Activated CD4-positive, alpha-beta T cell treated with anti-CD3 and anti-CD28 coated beads, Interleukin-2, amount 50 U/mL, for 16 hours (primary cell): ENCODE measurements at places on chromosomes 5 and 9.

DNA sequence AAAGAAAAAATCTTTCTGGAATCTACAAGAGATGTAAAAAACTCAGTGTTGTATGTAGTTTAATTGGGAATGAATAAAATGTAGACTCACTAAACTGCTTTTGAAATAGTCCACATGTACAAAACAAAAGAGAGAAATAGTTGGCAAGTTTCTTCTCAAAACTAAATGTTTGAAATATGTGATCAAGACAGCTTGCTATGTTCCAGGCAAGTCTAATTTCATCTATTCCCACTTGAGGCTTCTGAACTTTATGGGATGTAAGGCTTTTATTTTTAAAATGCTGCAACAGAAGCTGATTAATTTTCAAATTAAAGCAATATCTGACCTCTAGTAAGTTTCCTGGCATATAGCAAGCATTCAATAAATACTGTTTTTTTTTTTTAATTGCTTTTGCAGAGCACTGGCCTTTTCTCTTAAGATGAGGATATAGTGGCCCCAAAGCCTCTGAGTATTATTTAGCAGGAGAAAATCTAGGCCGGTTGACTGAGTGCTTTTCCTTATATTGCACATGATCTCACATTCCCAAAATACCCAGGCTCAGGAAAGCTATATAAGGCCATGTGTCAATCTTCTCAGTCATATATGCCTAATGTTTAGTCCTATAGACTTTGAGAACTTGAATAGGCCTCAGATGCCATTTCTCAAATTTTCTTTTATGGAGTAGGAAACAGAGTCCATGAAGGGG is 183.2 kb downstream of the NTRK2 start:
- DNase-seq: no peak

GRCh38 chr9:10678010-10678409 is 65.2 kb upstream of the PTPRD start:
- DNase-seq: no peak

DNA sequence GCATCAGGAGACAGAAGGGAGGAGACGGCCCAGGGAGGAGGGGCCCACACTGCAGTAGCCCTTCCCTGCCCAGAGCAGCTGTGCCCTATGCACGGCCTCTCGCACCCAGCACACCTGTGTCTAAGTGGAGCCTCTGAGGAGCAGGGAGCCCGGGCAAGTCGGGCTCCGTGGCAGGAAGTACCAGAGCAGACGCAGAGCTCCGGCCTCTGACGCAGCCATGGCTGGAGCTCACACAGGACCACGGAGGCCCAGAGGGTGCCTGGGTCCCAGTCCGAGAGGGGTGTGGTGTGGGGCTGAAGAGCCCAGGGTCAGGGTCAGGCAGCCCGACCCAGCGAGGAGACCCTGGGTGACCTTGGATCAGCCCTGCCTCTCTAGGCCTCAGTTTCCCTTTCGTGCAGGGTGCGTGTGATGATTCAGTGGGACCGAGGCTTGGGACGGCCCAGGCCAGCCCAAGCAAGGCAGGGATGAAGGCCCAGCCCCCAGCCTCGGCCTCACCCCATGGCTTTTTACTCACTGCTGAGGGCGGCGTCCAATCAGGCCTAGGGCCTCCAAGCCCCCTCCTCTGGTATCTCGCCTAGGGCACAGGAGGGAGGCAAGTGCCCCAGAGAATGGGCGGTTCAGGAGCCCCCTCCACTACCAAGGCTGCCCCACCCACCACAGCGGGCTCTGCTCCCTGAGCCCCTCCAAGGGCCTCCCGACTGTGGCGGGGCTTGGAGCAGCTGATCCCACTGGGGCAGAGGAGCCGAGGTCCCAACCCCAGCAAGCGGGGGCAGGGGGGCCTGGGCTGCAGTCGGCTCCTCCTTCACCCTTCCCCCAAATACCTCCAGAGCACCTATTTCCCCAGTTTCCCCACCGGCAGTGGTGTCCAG is 4.3 kb upstream of the AGPAT2 start:
- no peak for DNase-seq

DNA sequence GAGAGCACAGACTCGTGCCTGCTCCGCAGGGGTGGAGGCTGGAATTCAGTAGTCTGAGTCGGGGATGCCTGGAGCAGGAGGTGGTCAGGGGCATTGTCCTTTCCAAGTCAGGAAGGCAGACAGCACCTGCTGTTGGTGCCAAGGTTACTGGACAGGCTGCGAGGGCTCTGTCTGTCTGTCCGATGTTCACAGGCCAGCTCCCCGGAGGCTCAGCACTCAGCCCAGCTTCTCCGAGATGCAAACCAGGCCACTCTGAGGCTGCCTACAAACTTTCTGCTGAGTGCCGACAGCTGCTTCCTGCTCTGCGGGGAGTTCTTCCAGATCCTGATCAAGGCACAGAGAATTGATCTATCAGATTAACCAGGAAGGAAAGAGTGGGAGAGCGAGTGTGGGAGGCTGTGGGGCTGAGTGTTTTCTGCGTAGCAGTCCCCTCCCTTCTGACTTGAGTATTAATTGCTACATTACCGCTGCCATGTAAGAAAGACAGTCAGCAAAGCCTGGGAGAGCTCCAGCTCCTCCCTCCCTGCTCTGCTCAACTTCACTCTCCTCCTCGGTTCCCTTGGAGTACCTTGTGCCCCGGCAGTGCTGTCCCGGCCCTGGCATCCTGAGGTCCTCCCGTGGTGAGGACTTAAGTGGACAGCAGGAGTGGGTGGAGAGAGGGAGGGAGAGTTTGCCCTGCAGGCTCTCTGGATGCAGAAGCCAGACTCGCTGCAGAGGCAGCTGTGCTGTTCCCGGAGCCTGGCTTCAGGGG is 36.0 kb downstream of the KCNMB1 start:
- DNase-seq: no peak

- DNase-seq: no peak
These were observed 30.9 kb downstream of the NTNG2 start for GRCh38 chr9:132192728-132193127.

DNA sequence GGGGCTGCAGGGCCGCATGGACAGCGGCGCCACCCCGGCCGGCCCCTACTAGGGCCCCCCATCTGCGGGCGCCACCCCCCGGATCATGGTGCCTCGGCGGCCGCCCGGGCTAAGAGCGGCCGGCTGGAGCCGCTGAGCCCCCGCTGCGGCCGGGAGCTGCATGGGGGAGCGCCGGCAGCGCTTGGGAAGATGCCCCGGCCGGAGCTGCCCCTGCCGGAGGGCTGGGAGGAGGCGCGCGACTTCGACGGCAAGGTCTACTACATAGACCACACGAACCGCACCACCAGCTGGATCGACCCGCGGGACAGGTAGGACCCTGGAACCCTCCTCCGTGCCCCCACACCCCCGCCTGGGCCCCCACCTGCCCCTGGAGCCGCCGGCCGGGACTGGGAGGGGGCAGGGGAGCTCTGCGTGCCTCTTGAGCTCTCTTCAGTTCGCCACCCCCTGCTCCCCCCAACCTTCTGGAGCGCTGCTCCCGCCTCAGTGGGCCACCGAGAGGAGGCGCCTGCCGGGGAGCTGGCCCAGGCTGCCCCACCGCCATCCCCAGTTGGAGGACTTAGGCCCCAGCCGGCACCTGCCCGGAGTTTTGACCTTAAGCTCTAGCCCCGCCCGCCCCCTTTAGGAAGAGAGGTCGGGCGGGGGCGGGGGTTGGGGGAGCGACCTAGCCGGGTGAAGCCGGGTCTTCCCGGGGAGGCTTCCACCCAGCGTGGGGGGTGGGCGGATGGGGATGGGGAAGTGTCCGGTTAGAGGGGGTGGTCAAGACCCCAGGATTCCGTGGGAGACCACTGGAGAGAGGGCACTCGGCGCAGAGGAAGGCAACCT is 730 bp downstream of the WWC1 start:
- no peak for DNase-seq

DNA sequence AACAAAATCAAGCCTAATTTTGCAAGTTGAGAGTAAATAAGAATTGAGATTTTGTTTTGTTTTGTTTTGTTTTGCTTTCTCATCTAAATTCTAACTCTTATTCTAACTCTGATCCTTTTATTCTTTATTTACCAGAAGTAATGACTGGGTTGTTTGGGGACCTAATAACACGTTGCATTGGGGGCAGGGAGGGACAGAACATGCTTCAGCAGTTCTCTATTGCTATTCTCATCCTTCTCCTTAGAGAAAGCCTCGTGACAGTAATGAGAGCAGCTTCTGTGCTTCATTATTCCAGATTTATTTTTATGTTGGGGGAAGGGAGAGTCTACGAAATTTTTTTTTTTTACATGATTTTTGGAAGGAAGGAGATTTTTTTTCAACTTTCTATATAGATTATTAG is 21.1 kb downstream of the CPEB4 start:
- DNase-seq: no peak

DNA sequence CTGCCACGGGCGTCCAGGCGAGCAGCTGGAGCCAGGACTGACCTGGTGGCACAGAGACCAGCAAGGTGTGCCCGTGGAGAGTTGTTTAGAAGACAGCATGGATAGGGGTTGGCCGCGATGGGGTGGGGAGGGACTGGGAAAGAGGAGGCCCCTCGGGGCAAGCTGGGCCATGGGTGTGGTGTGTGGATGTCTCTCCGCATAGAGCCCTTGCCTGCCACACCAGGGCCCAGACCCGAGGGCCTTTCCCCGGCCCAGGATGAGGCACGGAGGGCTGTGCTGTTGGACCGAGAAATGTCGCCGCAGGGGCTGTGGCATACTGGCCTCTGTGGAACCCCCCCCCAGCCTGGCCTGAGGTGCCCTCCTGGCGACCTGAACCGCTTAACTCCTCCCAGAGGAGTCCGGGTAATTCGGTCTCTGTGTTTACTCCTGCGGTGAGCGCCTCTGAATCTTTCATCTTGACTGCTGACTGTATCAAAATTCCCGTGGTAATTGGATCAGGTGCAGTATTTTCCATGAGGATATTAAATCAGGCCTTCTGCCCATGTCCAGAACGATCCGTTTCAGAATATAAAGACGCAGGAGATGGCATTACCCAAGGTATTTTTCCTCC is 22.5 kb upstream of the LAMC3 start:
- no peak for DNase-seq

DNA sequence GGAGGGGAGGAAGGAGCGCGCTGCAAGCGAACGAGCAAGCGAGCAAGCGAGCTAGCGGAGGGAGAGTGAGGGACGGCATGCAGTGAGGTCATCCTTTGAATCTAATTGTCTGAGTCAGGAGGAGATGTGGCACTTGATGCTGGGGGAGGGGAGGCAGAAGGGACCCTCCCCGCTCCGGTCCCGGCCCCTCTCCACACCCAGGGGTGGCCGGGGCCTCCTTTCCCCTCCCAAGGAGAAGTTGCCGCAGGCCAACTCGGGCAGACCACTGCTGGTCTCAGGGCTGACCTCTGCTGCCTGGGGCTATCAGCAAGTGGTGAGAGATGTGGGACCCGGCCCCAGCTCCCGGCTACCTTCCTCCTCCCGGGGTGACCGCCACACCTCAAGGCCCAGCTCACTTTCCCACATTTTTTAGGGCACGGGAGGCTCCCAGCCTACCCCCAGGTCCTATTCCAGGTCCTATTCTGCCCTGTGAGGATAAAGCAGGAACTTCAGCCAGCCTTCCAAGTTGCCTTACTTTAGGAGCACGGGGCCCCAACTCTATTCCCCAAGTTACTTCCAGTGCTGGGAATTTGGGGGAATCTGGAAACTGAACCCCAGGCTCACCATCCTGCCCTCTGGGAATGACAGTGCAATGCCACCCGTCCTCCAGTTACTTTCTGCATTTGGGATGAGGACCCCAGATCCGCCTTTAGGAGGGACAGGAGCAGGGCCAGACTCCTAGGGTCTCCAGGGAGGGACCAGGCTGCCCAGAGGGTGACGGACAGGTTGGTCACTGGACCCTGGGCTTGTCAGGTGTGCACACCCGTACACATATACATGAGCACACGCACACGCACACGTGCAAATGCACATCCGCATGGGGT is 11.1 kb downstream of the CNTFR start:
- no peak for DNase-seq

DNA sequence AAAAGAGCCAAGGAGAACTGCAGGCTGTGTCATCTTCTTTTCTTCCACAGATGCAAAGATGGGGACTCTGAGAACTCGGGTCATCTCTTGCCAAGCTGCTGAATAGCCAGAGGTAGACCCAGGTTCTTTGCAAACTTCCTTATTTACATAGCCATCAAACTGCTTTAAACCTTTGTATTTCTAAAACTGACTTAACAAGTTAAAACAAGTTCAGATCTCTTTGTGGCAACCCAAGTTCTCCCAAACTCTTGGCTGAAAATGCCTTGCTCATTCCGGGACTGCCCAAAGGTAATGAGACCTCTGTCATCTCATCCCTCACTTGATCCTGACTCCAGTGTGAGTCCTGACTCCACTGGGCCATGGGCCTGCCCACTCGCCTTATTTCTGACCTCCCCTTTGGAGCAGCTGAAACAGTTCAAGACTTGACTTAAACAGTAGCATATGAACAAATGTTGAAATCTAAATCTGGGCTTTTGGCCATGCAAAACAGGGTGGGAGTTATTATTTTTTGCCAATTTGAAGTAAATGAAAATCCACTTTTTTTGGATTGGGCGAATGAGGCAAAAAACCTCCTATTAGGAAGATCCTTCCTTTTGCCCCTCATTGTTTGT is 50.6 kb downstream of the FBXL7 start:
- DNase-seq: no peak

GRCh38 chr9:117714282-117714681 is 10.1 kb downstream of the TLR4 start:
- no peak for DNase-seq

GRCh38 chr9:14967450-14968321 is 57.5 kb upstream of the FREM1 start:
- no peak for DNase-seq

DNA sequence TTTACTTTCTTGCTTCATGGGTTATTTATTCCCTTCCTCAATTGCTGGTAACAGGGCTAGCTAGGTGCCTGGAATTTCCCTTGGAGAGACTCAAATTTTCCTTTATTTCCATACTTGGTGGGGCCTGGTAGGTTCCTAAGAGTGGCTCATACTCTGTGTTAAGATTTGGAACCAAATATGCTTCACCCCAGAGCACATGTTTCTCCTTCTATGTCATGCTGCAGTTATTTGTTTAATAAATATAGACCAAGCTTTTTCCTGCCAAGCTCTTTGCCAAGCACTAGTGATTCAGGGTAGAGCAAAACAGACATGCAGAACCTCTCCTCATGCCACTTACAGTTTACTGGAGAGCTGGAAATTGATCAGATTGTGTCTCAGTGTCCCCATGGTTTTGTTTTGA is 290.3 kb upstream of the SGCD start:
- DNase-seq: no peak

- DNase-seq: no peak
These were observed 99.6 kb downstream of the FANCC start for GRCh38 chr9:95217936-95218335.

DNA sequence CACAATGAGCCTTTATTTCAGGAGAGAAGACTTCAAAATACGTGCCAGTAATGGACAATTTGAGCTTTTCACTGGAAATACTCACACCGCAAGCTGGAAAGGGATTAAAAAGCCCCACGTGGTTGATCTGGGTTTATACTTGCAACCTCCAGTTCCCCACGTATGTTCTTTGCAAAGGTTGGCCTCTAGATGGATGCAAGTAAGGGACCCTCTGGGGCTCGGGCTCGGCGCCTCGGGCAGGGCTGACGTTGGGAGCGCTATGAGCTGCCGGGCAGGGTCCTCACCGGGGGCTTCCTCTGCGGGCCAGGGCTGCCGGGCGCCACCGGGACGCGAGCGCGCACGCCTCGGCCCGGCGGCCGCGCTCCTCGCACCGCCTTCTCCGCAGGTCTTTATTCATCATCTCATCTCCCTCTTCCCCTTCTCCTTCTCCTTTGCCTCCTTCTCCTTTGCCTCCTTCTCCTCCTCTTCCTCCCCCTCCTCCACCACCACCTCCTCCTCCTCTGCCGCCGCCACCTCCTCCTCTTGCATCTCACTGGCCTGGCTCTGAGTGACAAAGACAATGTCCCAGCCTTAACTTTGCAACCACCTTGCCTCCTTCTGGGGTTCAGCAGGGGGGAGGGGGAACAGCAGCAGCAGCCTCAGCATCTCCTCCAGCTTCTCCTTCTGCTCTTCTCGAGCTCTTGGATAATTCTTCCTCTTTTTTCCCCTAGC is 701 bp upstream of the ZNF462 start:
- DNase-seq: no peak
